ENCODE measurements at places on chromosomes 5 and 9.
A peak's percentile ranks its signal among the peaks of the same experiment; 100 is the strongest.

GRCh38 chr5:144510845-144511579, 340.3 kb downstream of the KCTD16 start:
- DNase-seq: no peak

DNA sequence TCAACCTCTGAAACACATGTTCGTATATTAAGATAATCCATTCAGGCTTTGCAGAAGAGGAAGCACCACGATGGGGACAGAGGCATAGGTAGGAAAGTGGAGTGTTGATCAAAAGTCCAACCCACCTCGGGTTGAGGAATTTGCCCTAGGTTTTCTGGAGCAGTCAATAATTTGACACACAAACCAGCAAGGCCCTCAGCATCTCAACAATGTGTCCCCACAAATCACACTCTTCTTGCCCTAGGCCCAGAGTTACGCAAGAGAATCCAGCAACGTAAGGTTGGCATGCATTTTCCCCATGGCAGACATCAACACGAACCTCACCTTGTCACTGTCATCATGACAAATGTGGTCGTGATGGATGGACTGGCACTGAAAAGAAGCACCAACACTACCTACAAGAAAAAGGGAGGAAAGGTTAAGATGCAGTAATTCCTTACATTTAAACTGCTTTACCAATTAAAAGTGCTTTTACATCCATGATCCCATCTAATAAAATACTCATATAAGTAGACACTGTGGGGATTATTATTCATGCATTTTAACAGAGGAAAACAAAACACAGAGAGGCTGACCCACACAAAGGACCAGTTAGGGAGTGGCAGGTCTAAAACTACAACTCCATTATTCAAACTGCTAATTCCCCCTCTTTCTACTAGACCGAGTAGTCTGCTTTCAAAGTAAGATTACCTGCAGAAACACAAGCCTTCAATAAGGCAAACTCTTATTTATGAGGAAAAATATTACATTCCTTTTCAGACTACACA, 24.4 kb upstream of the RNF38 start:
- DNase-seq: no peak

DNA sequence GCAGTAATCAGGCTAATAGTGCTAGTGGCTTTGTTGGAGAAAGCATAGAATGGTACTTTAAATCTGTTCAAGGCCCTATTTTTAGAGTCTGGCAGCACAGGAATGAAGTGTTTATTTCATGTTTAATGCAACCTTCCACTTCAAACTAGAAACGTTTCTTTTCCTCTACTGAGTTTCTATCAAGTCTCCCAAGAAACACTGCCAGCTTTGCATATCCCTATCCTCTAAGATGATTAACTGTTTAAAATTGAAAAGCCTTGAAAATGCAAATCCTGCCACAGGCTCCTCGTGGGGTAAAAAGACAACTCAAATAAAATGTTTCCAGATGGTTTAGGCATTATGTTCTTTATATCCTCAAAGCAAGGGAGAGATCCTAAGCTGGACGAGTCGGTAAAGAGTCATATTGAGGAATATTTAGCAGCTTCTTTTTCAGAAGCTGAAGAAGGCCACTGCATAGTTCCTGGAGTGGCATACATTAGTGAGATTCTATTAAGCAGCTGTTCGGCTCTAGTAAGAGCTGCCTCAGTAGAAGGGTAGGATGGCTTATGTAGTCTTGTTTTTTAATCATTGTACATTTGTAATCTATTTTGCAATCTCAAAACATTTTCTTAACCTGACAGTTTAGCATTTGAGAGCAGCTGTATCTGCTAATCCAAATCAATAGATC, 251.2 kb downstream of the CHSY3 start:
- no peak for DNase-seq

DNA sequence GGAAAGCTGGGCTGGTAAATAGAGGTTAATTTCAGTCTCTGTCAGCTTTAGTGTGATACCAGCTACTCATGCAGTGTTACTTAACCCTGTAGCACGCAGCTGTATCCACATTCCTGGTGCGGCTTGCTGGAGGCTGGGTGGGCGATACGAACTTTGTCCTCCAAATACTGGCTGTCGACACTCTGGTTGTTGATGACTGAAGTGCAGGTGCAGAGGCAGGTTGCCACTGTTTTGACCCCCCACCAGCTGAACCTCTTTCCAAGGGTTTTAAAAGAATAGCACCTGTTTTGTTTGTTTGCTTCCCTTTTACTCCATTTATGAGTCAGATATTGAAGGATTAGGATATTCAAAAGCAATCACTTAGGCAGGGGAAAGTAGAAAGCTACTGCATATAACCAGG, 4.4 kb upstream of the RABGAP1 start:
- peak; percentile 59 for DNase-seq

DNA sequence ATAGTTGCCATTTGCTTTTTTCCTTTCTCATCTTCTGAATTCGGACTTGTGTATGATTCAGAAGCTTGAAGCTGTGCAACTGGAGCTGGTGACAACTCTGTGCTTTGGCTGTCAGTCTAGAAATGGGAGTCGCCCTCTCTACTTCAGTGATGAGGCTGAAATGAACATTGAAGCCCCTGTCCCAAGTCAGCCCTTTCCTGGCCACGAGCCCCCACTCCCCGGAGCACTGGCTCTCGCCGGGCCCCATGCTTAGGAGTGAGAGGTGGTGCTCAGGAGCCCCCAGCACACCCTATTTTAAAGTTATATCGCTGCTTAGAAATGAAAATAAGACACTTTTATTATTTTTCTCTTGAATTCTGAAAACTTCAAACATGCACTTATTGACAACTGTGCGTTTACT, 66.0 kb downstream of the PSMB7 start:
- peak; percentile 12 for DNase-seq

DNA sequence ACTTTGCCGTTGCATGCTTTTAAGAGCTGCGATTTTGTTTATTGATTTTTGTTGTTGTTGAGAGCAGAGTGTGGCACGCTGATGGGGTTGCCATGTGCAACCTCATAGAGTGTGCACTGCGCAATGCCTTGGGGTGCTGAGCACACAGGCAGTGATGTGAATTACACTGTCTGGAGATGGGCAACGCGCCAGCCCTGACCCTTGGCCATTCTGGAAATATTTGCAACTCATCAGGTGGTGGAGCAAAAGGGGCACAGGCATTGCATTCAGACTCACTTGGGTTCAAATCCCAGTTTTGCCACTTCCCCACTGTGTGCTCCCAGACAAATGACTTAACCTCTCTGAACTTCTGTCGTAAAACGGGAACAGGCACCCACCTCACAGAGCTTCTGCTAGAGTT, 25.6 kb downstream of the DUSP1 start:
- DNase-seq: no peak

- DNase-seq: no peak
Observed at GRCh38 chr5:310941-311434, 10.5 kb upstream of the AHRR start.

DNA sequence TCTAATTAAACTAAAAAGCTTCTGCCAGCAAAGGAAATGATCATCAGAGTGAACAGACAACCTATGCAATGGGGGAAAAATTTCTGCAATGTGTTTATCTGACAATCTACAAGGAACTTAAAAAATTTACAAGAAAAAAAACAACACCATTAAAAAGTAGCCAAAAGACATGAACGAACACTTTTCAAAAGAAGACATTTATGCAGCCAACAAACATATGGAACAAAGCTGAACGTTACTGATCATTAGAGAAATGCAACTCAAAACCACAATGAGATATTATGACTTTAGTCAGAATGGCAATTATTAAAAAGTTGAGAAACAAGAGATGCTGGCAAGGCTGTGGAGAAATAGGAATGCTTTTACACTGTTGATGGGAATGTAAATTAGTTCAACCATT, 530.4 kb upstream of the DAB2 start:
- no peak for DNase-seq

DNA sequence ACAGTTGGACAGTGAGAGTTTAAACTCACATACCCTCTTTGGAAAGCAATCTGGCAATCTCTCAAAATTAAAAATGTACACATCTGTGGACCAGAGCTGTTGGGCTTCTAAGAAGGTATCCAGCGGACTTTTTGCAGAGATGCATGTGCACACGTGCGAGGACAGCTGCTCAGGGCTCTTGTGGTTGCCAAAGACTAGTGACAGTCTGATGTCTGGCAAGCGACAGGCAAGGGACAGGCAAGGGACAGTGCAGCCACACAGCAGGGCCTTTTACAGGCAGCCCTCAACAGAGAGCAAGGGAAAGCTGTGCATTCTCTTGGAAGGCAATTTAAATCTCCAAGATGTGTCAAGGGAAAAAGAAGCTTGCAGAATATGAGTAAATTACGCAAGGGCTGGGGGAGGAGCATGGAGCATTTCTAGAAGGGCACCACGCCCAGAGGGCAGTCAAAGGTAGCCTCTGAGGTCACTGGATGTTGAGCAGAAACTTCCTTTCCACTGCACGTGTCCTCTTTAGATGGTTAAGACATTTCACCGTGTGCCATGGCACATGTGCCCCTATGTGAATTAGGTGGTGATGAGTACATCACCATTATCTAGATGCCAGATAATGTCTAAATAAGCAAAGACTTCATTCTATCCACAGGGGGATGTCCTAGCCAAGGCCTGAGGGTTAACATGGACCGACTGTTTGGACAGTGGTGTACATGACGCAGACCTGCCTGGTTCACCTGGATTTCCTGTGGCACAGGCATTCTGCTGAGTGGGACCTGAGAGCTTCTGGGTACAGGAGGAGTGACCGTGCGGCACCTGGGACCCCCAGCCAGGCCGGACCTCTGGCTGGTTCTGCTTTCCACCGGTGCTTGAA, 9.1 kb downstream of the GFPT2 start:
- DNase-seq: peak; percentile 22

- DNase-seq: no peak
Observed at GRCh38 chr9:81082221-81082620, 607.1 kb downstream of the TLE1 start.

GRCh38 chr9:136994888-136995230, 1.5 kb downstream of the CLIC3 start:
- no peak for DNase-seq

DNA sequence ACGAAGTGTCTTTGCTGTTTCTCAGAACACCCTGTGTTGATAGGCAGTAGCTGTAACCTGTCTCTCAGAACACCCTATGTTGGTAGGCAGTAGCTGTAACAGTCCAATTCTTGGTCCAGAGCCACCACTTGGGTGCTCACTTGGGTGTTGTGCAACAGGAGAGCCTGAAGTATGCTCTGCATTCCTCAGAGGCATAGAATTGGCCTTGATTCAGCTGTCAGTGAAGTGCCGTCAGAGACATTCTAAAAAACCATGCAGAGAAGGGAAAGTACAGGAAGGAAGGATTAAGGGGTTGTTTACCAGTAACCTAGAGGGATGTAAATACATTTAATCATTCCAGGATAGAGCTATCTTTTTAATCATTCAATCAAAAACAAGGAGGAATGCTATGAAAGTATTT, 231.2 kb downstream of the ARRDC3 start:
- peak; percentile 29 for DNase-seq

DNA sequence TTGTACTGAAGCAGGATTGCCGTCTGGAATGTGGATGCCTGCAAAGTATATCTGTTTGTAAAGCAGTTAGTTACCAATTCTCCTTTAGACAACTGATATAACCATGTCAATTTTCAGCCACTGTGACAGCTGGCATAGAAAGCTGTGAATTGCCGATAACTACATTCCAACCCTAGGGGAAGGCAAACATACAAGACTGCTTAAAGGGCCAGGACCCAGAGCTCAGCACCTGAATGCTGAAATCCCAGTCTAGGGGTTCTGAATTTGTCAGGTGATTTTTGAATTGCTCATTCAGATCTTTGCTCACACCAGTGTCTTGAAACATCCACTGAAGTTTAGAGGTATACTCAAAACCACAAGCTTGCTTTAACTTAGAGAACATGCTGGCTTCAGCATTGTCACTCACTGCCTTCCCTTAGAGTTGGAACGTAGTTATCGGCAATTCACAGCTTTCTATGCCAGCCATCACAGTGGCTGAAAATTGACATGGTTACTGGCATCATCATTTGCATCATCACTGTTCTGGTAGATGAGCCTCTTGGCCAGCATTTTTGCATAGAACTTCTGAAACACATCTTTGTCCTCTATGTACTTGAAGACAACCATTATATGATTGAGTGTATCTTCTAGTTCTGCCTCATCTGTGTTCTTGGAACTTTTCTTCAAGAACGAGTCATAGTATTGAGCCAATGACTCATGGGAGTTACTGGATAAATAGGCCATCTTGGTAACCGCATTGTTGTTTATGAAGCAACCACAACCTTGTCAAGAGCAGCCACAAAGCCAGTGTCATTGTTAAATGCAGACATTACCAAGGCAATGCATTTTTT, 82.1 kb downstream of the CCDC192 start:
- DNase-seq: peak; percentile 37

DNA sequence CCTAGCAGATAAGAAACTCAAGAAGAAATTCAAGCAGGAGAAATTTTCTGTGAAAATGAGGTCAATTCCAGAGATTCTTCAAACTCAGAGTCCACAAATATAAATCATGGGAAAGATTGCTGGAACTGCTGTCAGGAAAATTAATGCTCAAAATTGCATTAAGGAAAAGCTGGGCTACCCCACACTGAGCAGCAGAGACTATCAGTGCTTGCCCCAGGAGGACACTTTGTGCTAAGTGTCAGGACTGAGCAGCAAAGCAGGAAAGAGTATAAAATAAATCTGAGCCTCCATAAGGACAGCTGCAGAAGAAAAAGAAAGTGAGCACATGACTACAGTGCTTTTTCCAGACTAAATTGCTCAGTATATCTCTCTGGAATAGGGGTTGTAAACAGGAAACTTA, 81.6 kb downstream of the RGS7BP start:
- no peak for DNase-seq

- no peak for DNase-seq
Observed at GRCh38 chr9:89640361-89640760, 35.5 kb downstream of the GADD45G start.

DNA sequence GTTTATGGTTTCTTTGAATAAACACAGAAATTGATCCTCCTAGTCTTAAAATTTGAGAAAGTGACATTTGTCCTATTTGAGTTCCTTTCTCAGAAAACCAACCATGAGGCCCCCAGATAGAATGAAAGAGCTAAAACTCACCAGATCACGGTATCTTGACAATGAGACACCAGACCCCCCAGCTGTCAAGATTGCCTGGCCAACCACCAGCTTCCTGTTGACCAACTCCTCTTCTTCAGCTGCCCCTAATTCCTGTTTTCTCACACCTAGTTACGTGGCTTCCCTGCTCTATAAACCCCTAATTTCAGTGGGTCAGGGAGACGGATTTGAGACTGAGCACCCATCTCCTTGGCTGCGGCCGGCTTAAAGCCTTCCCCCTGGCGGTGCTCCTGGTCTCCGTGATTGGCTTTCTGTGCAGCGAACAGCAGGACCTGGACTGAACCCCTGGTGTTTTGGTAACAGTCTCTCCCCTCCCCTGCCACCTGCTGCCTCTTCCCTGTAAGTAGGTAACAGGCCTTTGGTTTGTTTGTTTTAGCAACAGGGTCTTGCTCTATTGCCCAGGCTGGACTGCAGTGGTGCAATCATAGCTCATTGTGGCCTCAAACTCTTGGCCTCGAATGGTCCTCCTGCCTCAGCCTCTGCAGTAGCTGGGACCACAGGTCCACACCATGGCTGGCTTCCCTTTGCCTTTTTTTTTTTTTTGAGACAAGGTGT, 4.8 kb upstream of the ENTPD2 start:
- no peak for DNase-seq

DNA sequence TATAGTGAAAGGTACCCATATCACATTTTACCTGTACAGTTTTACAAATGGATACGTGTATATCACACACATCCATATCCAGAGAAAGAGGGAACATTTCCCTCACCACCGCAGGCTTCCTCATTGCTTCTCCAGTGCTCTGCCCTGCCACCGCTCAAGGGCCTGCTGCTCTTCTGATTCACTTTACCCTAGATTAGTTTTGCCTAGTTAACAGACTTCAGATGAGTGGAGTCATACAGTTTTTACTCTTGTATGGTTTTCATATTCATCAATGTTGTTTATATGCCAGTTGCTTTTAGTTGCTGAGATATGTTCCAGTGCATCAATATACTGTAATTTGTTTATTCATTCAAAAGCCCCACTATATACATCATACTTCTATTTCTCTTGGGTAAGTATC, 53.9 kb upstream of the POMT1 start:
- no peak for DNase-seq

All from Caco-2 (cell line).